ENCODE measurements at places on chromosomes 7 and 10. TPM values are rescaled to one million over a fixed set of nuclear protein-coding genes. Genes with fewer than 3 reads are reported as not detected.

RAMP3 gene
- total RNA-seq = 0.48 TPM

STOX1 gene
- total RNA-seq = 1.1 TPM

EBLN1 gene
- not detected for total RNA-seq

TCAF2 gene
- 35.8 TPM for total RNA-seq

PDK4 gene
- 0.67 TPM for total RNA-seq

ZNF804B gene
- total RNA-seq = not detected

HEPACAM2 gene
- not detected for total RNA-seq

GBX1 gene
- total RNA-seq = not detected

SUN3 gene
- not detected for total RNA-seq

SPDYE6 gene
- total RNA-seq = not detected

- peaks cover 3% of the 10 kb centered on the region for H3K4me1 ChIP-seq
- no peaks in the 10 kb centered on the region for H3K36me3 ChIP-seq
- H3K4me3 ChIP-seq = peak within 1 kb of the TSS; percentile 71
Observed at GRCh38 chr7:101362334-101363195, at the start of gene COL26A1. Gene COL26A1 (plus strand): TSS chr7:101362875. CDS start chr7:101363033, 158 bp downstream.

DNA sequence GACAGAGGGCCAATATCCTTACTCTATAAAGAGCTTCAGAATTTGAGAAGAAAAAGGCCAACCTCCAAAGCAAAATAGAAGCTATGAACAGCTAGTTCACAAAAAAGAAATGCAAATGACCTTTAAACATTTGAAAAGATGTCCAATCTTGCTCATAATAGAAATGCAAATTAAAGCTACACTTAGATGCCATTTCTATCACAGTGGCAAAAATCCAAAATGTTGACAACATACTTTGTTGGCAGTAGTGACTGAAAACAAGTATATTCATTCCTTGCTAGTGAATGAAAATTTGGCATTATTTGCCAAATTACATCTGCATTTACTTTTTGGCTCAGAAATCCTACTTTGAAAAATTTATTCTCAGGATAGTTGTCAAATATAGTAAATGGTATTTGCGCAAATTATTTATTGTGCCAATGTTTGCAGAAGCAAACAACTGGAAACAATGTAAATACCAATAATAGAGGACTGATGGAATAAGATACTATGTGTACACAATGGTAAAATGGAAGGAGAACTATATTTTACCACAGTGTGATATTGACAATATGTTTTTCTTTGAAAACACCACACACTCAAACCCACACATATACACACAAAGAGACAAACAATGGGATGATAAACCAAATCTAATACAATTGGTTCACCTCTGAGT is 9.4 kb downstream of the TMEM106B start:
- peaks cover 30% of the 10 kb centered on the region for H3K4me1 ChIP-seq
- H3K36me3 ChIP-seq = peaks cover 48% of the 10 kb centered on the region
- no peaks in the 10 kb centered on the region for H3K27me3 ChIP-seq
- H3K27ac ChIP-seq = no peak overlapping the region
- H3K4me3 ChIP-seq = no peak overlapping the region

- DNase-seq = no peak
- no peaks in the 10 kb centered on the region for H3K27me3 ChIP-seq
- peak overlapping the region; percentile 74 for H3K4me3 ChIP-seq
- H3K4me1 ChIP-seq = peaks cover 23% of the 10 kb centered on the region
Observed at GRCh38 chr7:66076462-66077329, 1.1 kb downstream of the ASL start.

GRCh38 chr10:6187278-6187677 is 15.5 kb upstream of the PFKFB3 start:
- DNase-seq = no peak
- no peaks in the 10 kb centered on the region for H3K4me1 ChIP-seq
- no peaks in the 10 kb centered on the region for H3K27me3 ChIP-seq
- H3K4me3 ChIP-seq = no peak overlapping the region
- no peaks in the 10 kb centered on the region for H3K36me3 ChIP-seq

GRCh38 chr10:79176052-79176501 is 107.3 kb downstream of the ZMIZ1 start:
- no peaks in the 10 kb centered on the region for H3K4me1 ChIP-seq
- DNase-seq = no peak
- H3K27me3 ChIP-seq = no peaks in the 10 kb centered on the region
- no peak overlapping the region for H3K4me3 ChIP-seq
- peaks cover 10% of the 10 kb centered on the region for H3K36me3 ChIP-seq

GRCh38 chr10:106592396-106592795 is 572.1 kb downstream of the SORCS1 start:
- H3K27me3 ChIP-seq = no peaks in the 10 kb centered on the region
- H3K36me3 ChIP-seq = no peaks in the 10 kb centered on the region

- H3K36me3 ChIP-seq = peaks cover 33% of the 10 kb centered on the region
- no peak for DNase-seq
- H3K4me3 ChIP-seq = no peak overlapping the region
- no peak overlapping the region for H3K27ac ChIP-seq
- H3K4me1 ChIP-seq = no peaks in the 10 kb centered on the region
- H3K27me3 ChIP-seq = no peaks in the 10 kb centered on the region
Observed at GRCh38 chr7:99006739-99007424, 128.6 kb downstream of the TRRAP start.

DNA sequence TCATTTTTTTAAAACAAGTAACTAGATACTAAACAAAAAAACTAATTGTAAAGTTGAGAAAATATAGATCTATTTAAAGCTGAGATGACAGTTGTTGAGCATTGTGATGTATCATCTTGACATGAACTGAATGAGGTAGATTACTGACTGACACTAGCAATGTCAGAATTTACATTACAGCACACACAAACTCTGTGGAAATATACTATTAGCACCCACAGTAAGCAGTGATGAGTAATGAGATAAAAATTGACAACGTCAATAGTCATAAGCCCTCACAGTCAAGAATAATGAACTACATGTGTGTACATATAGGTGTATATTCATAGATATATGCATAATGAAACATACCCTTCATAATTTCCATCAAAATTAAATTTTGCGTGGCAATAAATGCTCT is 368.4 kb downstream of the TFEC start:
- H3K4me1 ChIP-seq = no peaks in the 10 kb centered on the region
- H3K27me3 ChIP-seq = no peaks in the 10 kb centered on the region
- H3K4me3 ChIP-seq = no peak overlapping the region
- no peak for DNase-seq
- H3K27ac ChIP-seq = no peak overlapping the region

GRCh38 chr10:33136781-33137180 is 178.8 kb upstream of the ITGB1 start:
- H3K27ac ChIP-seq = peak overlapping the region; percentile 89
- no peaks in the 10 kb centered on the region for H3K36me3 ChIP-seq
- no peak overlapping the region for H3K4me3 ChIP-seq
- DNase-seq = no peak
- H3K27me3 ChIP-seq = no peaks in the 10 kb centered on the region

GRCh38 chr10:48790457-48791044 is 105.9 kb downstream of the WDFY4 start:
- H3K36me3 ChIP-seq = no peaks in the 10 kb centered on the region
- no peak overlapping the region for H3K27ac ChIP-seq
- no peak for DNase-seq
- peaks cover 24% of the 10 kb centered on the region for H3K27me3 ChIP-seq

- peaks cover 4% of the 10 kb centered on the region for H3K36me3 ChIP-seq
- H3K4me1 ChIP-seq = peaks cover 24% of the 10 kb centered on the region
- DNase-seq = no peak
- no peaks in the 10 kb centered on the region for H3K27me3 ChIP-seq
- H3K27ac ChIP-seq = no peak overlapping the region
Observed at GRCh38 chr7:2069472-2069860, 163.3 kb downstream of the MAD1L1 start.

DNA sequence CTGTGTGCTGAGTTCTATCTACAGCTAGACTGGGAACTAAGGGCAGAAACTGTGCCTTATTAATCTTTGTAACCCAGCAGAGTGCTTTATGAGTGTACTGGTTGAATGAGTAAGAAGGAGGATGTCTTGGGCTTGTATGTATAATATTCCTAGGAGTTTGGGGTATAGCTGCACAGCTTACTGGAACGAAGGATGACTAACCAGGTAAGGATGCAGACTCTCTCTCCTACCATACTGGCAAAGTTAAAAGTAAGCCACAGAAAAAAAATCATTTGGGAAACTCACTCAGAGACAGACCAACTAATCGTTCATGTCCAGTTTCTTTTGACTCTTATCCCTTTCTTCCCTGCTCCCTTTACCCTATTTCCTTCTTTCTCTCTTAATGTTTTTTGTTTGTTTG is 1.4 kb upstream of the DHTKD1 start:
- no peak overlapping the region for H3K4me3 ChIP-seq
- no peaks in the 10 kb centered on the region for H3K36me3 ChIP-seq
- H3K4me1 ChIP-seq = peaks cover 14% of the 10 kb centered on the region

DNA sequence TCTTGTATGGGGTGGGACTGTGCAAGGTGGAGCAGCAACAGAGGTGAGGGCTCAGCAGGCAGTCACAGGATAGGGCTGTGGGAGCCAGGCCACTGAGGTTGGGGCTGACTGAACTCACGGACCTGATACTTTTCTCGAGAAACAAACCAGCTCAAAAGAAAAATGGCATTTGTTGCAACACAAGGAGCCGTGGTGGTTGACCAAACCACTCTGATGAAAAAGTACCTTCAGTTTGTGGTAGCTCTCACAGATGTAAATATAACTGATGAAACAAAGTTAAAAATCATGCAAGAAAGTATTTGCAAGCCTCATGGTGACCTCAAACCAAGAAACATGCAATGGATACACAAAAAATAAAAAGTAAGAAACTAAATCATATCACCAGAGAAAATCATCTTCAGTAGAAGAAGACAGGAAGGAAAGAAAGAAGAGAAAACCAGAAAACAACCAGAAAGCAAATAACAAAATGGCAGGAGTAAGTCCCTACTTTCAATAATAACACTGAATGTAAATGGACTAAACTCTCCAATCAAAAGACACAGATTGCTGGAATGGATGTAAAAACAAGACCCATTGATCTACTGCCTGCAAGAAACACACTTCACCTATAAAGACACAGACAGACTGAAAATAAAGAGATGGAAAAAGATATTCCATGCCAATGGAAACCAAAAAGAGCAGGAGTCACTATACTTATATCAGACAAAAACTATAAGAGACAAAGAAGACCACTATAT is 48.9 kb upstream of the DUSP5 start:
- no peaks in the 10 kb centered on the region for H3K4me1 ChIP-seq
- no peak overlapping the region for H3K27ac ChIP-seq
- no peaks in the 10 kb centered on the region for H3K27me3 ChIP-seq
- H3K36me3 ChIP-seq = no peaks in the 10 kb centered on the region
- no peak overlapping the region for H3K4me3 ChIP-seq

DNA sequence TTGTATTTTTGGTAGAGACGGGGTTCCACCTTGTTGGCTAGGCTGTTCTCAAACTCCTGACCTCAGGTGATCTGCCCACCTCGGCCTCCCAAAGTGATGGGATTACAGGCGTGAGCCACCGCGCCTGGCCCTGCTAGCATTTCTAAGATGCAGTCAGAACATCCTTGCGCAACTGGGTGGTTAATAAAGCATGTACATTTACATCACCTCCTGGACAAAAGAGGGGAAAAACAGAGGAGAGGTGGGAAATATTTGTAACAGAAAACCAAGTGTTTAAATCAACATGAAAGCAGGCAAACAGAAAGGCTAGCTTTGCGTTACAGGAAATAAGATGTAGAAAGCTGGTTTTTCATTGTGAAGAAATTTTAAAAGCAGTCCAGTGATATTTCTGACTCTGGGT is 220.9 kb upstream of the KMT2E start:
- no peaks in the 10 kb centered on the region for H3K4me1 ChIP-seq
- H3K27ac ChIP-seq = no peak overlapping the region
- no peak overlapping the region for H3K4me3 ChIP-seq
- no peaks in the 10 kb centered on the region for H3K27me3 ChIP-seq
- no peak for DNase-seq

- no peak for DNase-seq
- no peaks in the 10 kb centered on the region for H3K4me1 ChIP-seq
- H3K27ac ChIP-seq = no peak overlapping the region
- no peak overlapping the region for H3K4me3 ChIP-seq
Observed at GRCh38 chr7:125845686-125846085, 916.1 kb upstream of the POT1 start.

DNA sequence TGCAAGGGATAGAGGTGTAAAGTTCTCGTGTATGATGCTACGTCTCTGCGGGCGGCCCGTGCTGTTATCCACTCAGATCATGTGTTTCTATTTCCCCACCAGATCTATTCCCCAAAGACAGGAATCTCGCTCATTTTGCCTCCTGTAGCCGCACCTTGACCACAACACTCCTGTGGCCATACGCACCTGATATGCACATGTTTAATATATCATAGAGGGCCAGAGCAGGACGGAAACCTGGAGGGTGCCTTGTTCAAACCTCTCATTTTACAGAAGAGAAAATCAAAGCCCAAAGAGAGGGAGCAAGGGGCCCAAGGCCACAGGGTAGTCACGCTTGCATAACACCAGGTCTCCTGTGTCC is 37.6 kb downstream of the STRA8 start:
- no peak for DNase-seq
- H3K4me1 ChIP-seq = peaks cover 3% of the 10 kb centered on the region
- H3K36me3 ChIP-seq = no peaks in the 10 kb centered on the region
- H3K27ac ChIP-seq = no peak overlapping the region
- peaks cover 21% of the 10 kb centered on the region for H3K27me3 ChIP-seq
- H3K4me3 ChIP-seq = no peak overlapping the region

- H3K27ac ChIP-seq = no peak overlapping the region
- no peaks in the 10 kb centered on the region for H3K27me3 ChIP-seq
- peaks cover 10% of the 10 kb centered on the region for H3K36me3 ChIP-seq
- H3K4me3 ChIP-seq = no peak overlapping the region
- no peaks in the 10 kb centered on the region for H3K4me1 ChIP-seq
Observed at GRCh38 chr10:112471878-112472487, 25.0 kb downstream of the VTI1A start.

GRCh38 chr7:44380189-44380830 is 54.9 kb upstream of the CAMK2B start:
- DNase-seq = no peak
- peaks cover 25% of the 10 kb centered on the region for H3K36me3 ChIP-seq
- no peaks in the 10 kb centered on the region for H3K27me3 ChIP-seq
- H3K4me3 ChIP-seq = no peak overlapping the region
- H3K27ac ChIP-seq = no peak overlapping the region

DNA sequence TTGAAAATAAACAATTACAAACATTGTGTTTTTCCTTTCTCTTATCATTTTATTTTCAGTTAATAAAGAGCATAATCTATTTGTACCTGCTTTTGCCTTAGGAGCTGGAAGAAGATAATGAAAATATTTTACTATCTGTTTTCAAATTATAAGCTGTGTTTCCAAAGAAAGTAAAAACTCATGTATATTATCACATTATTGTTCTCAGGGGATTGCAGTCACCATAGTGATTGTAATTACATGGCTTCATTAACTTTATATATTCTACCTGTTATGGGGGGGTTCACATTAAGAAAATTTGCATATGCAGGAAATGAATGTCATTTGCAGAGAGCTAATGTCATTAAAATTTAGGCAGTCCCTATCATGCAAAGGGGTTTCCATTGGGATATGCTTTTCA is 542.3 kb downstream of the NXPH1 start:
- no peaks in the 10 kb centered on the region for H3K27me3 ChIP-seq
- DNase-seq = no peak
- no peaks in the 10 kb centered on the region for H3K4me1 ChIP-seq
- no peaks in the 10 kb centered on the region for H3K36me3 ChIP-seq

GRCh38 chr7:139709485-139709884 is 68.3 kb downstream of the HIPK2 start:
- H3K27me3 ChIP-seq = no peaks in the 10 kb centered on the region
- no peak overlapping the region for H3K27ac ChIP-seq

Measured in T-cell (primary cell).